Neuronal stem cell (in vitro differentiated cells): ENCODE measurements at places on chromosomes 4 and X.
A peak's percentile ranks its signal among the peaks of the same experiment; 100 is the strongest.

GRCh38 chrX:44173219-44173618, 170.3 kb downstream of the EFHC2 start:
- H3K4me3 ChIP-seq, result no peak overlapping the region
- H3K36me3 ChIP-seq, result no peaks in the 10 kb centered on the region
- DNase-seq, result no peak
- H3K4me1 ChIP-seq, result no peaks in the 10 kb centered on the region
- no peak overlapping the region for H3K27ac ChIP-seq

DNA sequence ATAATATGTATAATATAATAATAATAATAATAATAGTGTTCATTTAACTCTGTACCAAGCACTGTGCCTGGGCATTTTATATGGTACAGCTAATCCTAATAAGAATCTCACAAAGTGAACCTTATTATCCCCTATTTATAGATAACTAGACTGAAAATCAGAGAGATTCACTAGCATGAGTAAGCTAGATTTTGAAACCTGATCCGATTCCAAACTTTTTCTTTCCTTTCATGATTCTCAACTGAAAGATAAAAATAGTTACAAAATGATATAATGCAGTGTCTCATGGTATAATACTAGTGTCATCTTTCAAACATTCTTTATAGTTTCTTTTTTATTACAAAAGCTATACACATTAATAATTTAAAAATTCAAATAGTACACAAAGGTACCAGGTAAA, 55.9 kb upstream of the RNF128 start:
- no peak overlapping the region for H3K4me3 ChIP-seq
- no peaks in the 10 kb centered on the region for H3K36me3 ChIP-seq
- DNase-seq, result no peak
- no peaks in the 10 kb centered on the region for H3K27me3 ChIP-seq
- no peak overlapping the region for H3K27ac ChIP-seq

DNA sequence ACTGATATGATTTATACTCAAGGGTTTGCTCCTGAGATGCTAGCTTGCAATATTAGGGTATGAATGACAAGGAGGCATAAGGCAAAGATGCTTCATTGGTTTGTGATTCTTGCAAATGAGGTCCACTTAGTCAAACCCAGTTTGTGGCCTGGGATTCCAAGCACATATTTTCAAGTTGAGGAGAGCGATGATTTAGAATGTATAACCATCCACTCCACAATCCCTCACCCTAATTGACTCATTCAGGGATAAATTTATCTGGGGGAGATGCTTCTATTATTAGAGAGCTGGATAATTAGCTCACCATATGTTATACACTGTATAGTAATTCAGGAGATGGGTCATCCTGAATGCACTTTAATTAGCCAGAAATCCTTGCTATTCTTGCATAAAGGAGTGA, 118.3 kb upstream of the PUDP start:
- H3K4me1 ChIP-seq, result no peaks in the 10 kb centered on the region
- H3K4me3 ChIP-seq, result no peak overlapping the region
- H3K27ac ChIP-seq, result no peak overlapping the region
- no peak for DNase-seq
- no peaks in the 10 kb centered on the region for H3K36me3 ChIP-seq

DNA sequence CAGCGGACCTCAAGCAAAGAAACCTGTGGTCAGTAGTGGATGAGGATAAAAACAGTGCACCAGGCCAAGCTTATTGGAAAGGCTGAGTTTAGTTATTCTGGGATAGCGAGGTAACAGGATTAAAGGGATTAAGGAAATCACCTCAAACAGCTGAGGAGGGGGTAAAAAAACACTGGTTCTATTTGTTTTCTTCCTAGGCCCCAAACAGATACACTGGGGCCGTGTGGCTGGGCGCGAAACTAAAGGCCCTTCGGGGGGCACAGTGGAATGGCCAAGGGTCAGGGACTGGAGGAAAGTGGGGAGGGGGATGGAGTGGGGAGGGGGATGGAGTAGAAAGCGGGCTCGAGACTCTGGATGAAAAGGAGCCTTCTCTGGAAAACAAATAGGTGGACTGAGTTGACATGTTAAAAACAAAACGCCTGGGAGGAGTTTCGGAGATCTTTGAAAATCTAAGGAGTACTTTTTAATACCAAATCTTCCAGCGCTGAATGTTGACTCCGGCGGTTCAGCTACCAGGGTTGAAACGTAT, 2.9 kb downstream of the SOX3 start:
- H3K27me3 ChIP-seq, result no peaks in the 10 kb centered on the region
- H3K36me3 ChIP-seq, result no peaks in the 10 kb centered on the region
- DNase-seq, result no peak
- no peak overlapping the region for H3K27ac ChIP-seq
- H3K4me1 ChIP-seq, result peaks cover 4% of the 10 kb centered on the region

GRCh38 chr4:48539597-48539996, 49.5 kb downstream of the ZAR1 start:
- H3K27ac ChIP-seq, result no peak overlapping the region
- no peaks in the 10 kb centered on the region for H3K27me3 ChIP-seq
- peaks cover 19% of the 10 kb centered on the region for H3K36me3 ChIP-seq
- no peak overlapping the region for H3K4me3 ChIP-seq
- no peak for DNase-seq
- H3K4me1 ChIP-seq, result no peaks in the 10 kb centered on the region

DNA sequence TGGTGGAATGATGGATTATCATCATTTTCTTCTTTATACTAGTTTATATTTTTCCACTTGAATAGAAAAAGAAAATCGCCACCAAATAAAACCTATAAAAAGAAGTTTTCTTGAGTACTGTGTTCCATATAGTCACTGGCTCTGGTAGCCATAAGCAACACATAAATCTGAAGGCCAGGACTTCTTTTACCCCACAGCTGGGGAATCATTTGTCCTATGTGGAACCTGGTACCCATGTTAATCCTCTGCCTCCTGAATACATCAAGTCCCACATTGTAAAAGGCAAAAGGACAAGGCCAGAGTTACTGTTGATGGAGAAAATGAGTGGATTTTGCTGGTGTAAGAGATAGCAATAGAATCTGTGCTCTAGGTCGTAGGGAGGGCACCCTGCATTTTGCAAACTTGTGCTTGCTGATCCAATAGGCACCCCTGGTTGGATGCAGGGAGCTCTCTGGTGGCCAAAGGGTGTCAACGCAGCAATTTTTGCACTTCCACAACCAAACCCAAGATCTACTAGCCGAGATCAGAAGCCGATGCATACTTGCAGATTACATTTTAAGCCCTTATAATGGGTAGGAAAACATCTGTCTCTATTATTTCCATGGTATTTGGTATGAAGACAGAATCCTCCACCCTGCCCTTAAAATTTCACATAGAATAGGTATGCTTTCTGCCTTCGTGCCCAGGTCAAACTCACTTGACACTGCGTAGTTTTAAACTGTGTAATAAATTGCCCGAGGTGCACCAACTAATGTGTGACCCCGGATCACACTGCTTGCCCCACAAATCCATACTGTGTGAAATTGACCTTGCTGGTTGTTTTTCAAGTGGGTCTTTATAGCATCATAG, 146.2 kb upstream of the SCML1 start:
- no peaks in the 10 kb centered on the region for H3K4me1 ChIP-seq
- no peak overlapping the region for H3K27ac ChIP-seq
- DNase-seq, result peak; percentile 15
- H3K27me3 ChIP-seq, result no peaks in the 10 kb centered on the region

- no peak overlapping the region for H3K27ac ChIP-seq
- peaks cover 5% of the 10 kb centered on the region for H3K4me1 ChIP-seq
- H3K27me3 ChIP-seq, result no peaks in the 10 kb centered on the region
- no peak overlapping the region for H3K4me3 ChIP-seq
Measured at GRCh38 chr4:124737619-124738018, 25.1 kb upstream of the ANKRD50 start.

GRCh38 chr4:145498430-145498829, 16.8 kb downstream of the SMAD1 start:
- DNase-seq, result no peak
- H3K27me3 ChIP-seq, result no peaks in the 10 kb centered on the region
- H3K36me3 ChIP-seq, result no peaks in the 10 kb centered on the region
- peaks cover 10% of the 10 kb centered on the region for H3K4me1 ChIP-seq

DNA sequence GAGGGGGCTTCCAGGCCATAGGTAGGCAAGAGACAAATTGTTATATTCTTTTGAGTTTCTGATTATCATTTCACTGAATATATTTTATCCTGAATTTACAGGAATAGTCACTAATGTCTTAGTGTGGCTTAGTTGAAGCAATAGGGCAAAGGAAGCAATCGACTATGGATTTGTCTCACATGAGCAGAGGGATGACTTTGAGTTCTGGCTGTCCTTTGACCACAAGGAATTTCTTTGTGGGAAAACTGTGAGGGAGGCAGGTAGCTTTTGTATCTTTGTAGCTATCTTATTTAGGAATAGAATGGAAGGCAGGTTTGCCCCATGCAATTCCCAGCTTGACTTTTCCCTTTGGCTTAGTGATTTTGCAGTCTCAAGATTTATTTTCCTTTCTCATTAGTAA, 207.3 kb upstream of the ANXA10 start:
- DNase-seq, result no peak
- H3K4me1 ChIP-seq, result no peaks in the 10 kb centered on the region
- H3K27me3 ChIP-seq, result no peaks in the 10 kb centered on the region
- H3K36me3 ChIP-seq, result no peaks in the 10 kb centered on the region

DNA sequence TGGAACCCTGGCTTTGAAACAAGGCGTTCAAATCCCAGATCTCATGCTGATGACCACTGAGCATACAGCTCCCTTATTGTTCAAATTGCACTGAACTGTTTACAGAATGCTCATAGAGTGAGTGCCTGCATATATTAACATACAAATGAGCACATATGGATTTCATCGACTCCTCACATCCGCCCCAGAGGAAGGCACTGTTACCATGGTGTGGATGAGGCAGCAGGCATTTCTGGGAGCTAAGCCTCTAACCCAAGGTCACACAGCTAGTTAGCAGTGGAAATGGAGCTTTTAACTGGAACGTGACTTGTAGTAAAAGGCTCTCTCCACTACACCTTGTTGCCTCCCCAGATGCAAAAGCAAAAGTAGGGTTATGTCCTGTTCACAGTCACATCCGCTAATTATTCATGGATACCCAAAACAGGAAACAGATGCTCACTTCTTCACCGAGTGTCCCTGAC, 289.7 kb downstream of the STK32B start:
- H3K27me3 ChIP-seq, result no peaks in the 10 kb centered on the region
- H3K27ac ChIP-seq, result no peak overlapping the region
- H3K4me3 ChIP-seq, result no peak overlapping the region
- no peak for DNase-seq
- no peaks in the 10 kb centered on the region for H3K36me3 ChIP-seq

DNA sequence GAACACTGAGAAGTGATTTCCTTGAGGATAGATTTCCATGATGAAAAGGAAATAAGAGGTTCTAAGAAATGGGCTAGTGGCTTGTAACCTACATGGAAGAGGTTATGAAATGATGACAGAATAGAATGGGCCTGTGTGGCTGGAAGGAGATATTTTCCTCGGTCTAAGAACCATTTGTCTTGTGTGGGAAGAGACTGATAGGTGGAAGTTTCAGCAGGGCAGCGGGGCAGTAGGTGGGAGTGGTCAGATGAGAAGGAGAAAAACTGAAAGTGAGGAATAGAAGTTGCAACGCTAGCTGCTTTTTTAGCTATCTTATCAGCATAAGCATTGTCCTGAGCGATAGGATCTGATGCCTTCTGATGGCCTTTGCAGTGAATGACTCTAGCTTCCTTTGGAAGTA, 211.4 kb upstream of the GALNT7 start:
- H3K4me3 ChIP-seq, result no peak overlapping the region
- H3K36me3 ChIP-seq, result no peaks in the 10 kb centered on the region
- no peaks in the 10 kb centered on the region for H3K4me1 ChIP-seq
- no peak overlapping the region for H3K27ac ChIP-seq

DNA sequence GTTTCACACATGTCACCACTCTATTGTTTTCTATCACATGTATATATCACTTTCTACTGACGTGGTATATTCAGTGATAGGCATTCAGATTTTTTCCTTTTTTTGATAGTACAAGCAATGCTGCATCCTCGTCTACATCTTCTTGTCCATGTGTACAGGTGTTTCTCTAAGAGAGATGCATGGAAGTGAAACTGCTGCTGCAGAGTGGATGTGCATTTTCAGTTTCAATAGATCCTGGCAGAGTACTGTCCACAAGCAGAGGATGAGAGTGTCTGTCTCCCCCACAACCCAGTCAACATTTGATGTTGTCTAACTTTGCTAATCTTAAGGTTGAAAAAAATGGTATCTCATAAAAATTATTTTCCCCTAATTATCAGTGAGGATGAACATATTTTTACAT, 194.0 kb upstream of the CASK start:
- H3K27ac ChIP-seq, result no peak overlapping the region
- DNase-seq, result no peak
- H3K4me3 ChIP-seq, result no peak overlapping the region
- H3K27me3 ChIP-seq, result no peaks in the 10 kb centered on the region
- no peaks in the 10 kb centered on the region for H3K4me1 ChIP-seq
